Right atrium auricular region (tissue), 2 donors: ENCODE measurements at places on chromosomes 1 and 21. TPM values are rescaled to one million over a fixed set of nuclear protein-coding genes. Genes with fewer than 3 reads are reported as not detected.

DNA sequence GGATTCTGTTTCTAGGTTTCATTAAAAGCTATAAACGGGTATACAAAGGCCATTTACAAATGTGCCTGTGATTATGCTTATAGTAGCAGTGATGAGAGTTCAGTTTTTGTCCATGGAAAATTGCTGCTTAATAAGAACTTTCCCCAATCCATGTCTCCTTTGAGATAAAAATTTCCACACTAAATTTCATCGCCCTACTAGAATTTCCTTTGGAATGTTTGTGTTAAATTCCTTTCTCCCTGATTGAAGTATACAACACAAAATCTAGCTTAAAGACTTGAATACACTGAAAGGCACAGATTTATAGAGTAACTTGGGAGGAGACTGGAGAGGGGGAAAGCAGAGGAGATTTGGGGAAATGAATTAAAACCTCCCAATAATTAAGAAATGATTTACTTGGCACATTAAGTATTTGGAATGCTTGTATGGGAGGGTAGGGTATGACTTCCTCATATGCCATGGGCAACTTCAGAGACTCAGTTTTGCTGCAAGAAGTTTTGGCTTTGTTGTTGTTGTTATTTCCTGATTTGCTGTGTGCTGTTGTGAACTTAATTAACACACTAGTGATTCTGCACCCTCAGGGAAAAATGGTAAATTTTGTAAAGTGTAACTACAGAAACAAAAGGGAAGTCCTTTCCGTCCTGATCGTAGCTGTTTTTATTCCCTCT, 157.6 kb upstream of the LMO4 start:
- no peak for DNase-seq

DNA sequence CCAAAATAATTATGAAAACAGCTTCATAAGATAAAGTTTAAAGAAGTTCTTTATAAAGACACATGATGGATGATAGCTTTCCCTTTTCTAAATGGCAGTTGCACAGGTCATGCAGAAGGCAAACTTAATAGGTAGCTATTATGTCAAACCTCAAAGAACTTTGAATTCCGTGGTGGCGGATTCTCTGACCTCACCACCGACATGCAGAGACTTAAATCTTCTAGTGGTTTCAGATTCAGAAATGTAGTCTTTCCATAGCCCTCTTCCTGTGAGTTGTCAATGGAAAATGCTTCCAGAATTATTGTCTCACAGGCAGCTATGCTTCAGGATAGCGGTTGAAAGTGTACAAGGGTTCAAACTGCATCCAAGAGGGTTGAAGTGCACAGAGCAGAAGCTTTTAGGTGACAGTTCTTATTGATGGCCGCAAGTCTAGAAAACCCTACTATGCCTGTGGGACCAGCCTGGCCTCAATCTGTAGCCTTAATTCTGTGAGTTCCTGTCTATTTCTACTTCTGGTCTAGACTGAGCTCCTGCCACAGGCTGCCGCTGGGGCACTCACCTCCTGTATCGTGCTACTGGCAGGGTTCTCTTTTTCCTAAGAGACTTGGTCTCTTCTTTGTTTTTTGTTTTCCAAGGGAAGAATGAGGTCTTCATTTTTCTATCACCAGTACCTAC, 117.0 kb upstream of the ERRFI1 start:
- no peak for DNase-seq

DNA sequence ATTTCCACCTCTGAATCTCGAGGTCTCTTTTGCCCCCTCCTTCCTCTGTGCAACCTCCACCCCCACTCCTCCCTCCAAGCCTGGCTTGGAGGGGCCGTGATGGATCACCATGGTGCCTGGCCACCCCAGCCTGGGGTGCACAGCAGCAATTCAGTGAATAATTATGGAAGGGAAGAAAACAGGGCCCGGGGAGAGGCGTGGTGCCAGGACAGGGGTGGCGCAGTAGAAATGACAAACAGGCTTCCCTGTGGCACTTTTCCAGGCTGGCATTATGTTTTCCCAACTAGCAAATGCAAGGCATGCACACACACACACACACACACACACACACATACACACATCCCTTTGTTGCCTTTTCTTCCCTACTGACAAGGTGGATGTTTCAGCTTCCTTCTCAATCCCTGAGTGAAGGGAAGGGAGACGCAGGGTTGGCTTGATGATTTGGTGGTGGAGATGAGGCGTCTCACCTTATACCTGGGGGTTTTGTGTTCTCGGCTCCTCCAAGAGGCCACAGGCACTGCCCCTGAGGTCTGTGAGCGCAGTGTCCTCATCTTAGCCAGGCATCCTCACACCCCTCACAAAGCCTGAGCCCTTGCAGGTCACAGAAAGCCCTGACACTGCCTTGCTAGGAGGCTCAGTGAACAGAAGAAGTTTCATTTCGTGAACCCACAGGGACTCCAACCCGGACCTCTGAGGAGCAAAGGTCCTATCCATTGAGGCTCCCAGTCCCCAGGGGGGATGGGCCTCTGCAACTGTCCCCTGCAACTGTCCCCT, 215.8 kb downstream of the MATN1 start:
- no peak for DNase-seq

DNA sequence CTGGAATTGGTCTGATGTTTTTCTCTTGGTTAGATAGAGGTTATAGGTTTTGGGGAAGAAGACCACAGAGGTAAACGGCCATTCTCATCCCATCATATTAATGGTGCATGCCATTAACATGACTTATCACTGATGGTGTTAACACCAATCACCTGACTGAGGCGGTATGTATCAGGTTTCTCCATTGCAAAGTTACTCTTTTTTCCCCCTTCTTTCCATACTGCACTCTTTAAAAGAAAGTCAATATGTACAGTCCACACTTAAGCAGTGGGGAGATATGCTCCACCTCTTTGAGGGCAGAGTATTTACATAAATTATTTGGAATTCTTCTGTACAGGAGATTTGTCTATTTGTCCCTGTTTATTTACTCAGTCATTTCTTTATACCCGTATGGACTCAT, 35.7 kb upstream of the OSBPL9 start:
- DNase-seq = no peak

DNA sequence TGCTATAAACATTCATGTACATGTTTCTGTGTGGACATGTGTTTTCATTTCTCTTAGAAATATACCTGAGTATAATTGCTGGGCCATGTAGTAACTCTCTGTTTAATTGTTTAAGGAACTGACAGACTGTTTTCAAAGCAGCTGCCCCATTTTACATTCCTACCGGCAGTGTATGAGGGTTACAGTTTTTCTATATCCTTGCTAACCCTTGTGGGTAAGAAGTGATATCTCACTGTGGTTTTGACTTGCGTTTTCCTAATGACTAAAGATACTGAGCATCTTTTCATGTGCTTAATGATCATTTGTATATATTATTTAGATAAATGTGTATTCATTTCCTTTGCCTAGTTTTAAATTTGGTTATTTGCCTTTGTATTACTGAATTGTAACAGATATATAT, 81.7 kb downstream of the DNM3 start:
- no peak for DNase-seq

The CD2 gene
- 1.6 TPM for total RNA-seq

The ZNF593OS gene
- not detected for total RNA-seq

The TFF2 gene
- not detected for total RNA-seq

The RGS13 gene
- not detected for total RNA-seq

The OR2L8 gene
- not detected for total RNA-seq
